CD8-positive, alpha-beta memory T cell (primary cell): ENCODE measurements at places on chromosomes 4 and X. TPM values are rescaled to one million over a fixed set of nuclear protein-coding genes. Genes with fewer than 3 reads are reported as not detected.

DNA sequence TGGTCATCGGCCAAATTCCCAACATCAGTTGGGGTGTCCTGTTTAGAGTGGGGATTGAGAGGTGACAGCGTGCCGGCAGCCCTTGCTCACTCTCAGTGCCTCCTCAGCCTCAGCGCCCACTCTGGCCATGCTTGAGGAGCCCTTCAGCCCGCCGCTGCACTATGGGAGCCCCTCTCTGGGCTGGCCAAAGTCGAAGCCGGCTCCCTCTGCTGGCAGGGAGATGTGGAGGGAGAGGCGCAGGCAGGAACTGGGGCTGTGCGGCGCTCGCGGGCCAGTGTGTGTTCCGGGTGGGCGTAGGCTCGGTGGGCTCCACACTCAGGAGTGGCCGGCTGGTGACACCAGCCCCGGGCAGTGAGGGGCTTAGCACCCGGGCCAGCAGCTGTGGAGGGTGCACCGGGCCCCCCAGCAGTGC, 7.1 kb upstream of the CENPU start:
- no peak for DNase-seq

Gene LIN54
- total RNA-seq = 22.1 TPM

DNA sequence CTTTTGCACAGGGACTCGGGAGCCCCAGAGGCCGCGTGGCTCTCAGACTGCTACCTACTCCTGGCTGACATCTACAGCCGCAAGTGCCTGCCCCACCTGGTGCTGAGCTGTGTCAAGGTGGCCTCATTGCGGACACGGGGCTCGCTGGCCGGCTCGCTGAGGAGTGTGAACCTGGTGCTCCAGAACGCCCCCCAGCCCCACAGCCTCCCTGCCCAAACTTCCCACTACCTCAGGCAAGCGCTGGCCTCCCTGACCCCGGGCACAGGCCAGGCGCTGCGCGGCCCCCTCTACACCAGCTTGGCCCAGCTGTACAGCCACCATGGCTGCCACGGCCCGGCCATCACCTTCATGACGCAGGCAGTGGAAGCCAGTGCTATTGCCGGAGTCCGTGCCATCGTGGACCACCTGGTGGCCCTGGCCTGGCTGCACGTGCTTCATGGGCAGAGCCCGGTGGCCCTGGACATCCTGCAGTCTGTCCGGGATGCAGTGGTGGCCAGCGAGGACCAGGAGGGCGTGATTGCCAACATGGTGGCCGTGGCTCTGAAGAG, 28.8 kb downstream of the SH3TC1 start:
- DNase-seq = no peak

- DNase-seq = no peak
Observed at GRCh38 chrX:84186603-84187532, 1.1 kb downstream of the RPS6KA6 start.

GRCh38 chrX:37976153-37976552, 30.2 kb upstream of the SYTL5 start:
- DNase-seq = no peak

- no peak for DNase-seq
Observed at GRCh38 chr4:152516156-152516555, 19.7 kb downstream of the FBXW7 start.

- no peak for DNase-seq
Observed at GRCh38 chr4:105924341-105924740, 29.1 kb downstream of the NPNT start.

Gene PDE6B
- 10.1 TPM for total RNA-seq

DNA sequence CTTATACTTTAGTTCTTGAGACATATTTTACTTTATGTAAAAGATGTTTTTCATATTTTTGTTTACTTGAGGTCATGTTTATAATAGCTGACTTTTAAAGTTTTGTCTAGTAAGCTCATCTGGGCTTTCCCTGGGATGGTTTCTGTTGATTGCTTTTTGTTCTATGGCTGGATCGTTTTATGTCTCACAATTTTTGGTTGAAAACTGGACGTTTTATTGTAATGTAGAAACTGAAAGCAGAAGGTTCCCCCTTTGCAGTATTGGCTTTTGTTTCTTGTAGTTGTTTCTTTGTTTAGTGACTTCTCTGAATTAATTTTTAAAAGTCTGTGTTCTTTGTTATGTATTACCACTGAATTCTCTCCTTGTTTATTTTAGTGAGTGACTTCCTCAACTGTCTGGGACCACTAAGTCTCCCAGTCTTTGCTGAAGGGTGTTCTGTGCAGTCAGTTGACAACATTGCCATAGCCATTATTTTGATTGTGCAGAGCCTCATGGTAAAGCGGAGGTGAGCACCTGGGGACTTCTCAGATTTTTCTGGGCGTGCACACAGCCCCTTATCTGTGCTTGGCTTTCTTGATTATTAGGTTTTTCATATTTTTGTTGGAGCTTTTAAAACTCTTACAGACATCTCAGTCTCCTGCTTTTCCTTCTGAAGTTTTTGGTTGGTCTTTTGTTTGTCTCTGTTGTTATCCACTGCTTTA, 31.0 kb downstream of the KDM6A start:
- no peak for DNase-seq

- peak; percentile 39 for DNase-seq
Observed at GRCh38 chr4:2042204-2042946, 16.8 kb upstream of the NAT8L start.

- no peak for DNase-seq
Observed at GRCh38 chrX:124086411-124086810, 124.9 kb downstream of the STAG2 start.
